ENCODE measurements at places on chromosomes 7 and 10.

DNA sequence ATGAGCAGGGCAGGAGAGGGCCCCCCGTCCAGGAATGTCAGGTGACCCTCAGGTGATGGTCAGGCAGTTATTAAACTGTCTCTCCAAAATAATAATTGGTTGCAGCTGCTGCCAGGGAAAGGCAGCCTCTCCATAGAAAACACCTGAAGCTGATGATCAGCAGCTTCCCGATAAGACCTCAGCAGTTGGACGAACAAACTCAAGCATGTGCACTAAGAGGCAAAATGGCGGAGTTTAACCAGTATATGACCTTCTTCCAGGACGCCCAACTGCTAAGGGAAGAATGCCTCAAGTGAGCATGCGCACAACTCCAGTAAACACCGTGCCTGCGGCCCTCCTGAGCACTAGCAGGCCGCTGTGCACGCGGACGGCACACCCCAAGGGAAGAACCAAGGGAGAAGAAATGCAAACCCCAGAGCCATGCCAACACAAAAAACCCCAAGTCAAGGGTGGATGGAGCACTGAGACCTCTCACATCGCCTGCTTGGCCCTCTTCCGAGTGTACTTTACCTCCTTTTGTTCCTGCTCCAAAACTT, 38.9 kb upstream of the ADARB2 start:
- no peak for DNase-seq

- DNase-seq = no peak
Measured at GRCh38 chr7:130929896-130930659, 196.1 kb upstream of the KLF14 start.

- no peak for DNase-seq
Measured at GRCh38 chr7:151702961-151703360, 174.0 kb downstream of the PRKAG2 start.

DNA sequence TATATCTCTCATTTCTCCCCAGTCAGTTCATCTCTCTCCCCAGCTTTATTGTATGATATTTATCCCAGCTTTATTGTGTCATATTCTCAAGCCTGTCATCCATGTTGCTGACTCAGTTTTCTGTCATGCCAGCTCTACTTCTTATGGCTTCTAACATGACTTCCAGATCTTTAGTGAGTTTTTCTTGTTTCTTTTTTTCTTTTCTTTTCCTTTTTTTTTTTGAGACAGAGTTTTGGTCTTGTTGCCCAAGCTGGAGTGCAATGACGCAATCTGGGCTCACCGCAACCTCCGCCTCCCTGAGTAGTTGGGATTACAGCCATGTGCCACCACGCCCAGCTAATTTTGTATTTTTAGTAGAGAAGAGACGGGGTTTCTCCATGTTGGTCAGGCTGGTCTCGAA, 28.7 kb upstream of the CALU start:
- no peak for DNase-seq

DNA sequence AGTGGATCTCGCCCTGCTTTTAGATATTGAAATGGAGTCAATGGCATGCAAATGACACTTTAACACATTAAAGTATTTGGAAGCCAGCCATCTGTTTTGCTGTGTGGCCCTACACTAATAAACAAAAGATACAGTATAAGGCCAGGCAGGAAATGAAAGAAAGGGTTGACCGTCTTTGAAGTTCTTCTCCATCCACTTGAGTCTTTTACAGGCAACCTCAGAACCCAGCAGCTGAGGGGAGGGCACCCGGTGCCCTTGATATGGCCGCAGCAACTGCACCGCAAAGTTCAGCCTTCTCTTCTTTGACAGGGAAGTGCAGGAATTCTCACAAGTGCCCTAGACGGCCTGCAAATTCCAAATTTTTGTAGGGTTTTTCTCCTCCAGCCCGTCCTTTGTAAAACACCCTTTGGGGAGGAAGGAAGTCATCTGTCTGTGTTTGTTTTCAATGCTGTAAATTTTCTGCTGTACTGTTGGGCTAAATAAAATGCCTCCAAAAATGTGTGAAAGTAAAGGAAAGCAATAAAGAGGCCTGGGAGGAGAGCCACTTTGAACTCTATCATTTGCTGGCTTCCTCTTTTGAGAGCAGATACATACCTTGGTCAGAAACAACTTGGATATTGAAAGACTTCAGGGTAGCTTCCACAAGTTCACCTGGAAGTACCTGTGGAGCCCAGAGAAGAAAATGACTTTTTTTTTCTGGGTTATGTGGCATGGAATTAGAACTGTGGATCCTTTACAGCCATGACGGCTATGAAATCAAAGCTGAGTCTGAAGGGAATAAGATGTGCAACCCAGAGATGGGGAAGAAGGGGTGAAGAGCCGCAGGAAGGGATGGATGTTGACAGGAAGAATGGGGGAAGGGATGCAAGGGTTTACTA, 3.6 kb downstream of the HOXA1 start:
- DNase-seq = no peak
